Hematopoietic multipotent progenitor cell treated with erythropoietin and hydrocortisone succinate and interleukin-3 and kit ligand, for 15 days (in vitro differentiated cells): ENCODE measurements at places on chromosomes 3 and 15.

DNA sequence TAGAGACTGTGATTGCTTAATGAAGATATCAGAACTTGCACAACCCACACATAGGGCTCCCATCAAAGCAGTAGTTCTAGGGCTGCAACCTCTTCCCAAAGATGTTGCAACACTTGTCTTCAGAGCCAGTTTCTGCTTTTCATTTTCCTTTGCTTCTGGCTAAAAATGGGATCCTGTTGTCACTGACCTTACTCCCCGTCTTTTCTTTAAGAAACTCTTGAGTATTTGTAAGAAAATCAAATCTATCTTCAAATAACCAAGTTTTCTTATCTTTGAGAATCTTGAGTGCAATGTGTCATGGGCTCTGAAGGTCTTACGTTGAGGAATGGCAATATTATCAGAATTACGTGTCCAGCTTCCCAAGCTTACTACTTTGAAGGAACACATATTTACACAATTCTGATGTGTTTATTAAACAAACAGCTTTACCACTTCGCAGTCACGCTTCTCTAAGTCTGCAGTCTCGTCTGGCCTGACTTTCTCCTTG is 24.1 kb downstream of the CACNA1D start:
- DNase-seq: no peak

- no peak for DNase-seq
These were observed 5.7 kb downstream of the NR2F2 start for GRCh38 chr15:96336108-96336595.

- no peak for DNase-seq
These were observed 70.4 kb downstream of the CBLB start for GRCh38 chr3:105798381-105798934.

DNA sequence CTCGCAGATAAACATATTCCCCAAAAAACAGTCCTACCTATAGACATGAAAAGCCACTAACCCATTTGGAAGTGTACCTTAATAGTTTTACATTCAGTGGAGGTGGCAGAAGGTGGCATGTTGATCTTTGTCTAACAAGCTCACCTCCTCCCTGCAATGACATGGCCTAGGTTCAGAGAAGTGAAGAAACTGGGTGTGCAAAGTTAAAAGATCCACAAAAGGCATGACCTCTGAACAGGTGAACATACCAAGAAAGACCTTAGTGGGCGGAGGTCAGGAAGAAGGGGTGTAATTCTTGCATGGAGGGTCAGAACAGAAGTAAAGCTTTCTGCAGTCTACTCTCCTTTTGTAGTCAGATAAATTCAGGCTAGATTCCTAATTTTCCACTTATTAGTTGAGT is 822 bp downstream of the MRPL3 start:
- DNase-seq: peak; percentile 6

DNA sequence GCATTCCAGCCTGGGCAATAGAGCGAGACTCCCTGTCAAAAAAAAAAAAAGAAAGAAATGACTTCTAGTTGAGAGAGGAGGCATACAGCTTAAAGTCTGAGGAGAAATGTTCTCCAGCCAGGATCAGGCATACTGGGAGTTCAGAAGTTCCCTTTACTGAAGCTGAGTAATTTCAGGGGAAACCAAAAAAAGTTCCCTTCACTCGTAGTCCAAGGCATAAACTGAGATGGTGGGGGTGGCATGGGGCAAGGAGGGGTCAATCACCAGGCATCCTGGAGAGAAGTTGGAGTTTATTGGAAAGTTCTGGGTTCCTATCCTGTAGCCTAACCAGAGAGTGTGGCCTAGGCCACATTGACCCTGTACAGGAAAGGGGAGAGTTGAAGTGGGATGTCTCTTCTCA is 5.9 kb downstream of the GPX1 start:
- no peak for DNase-seq

- no peak for DNase-seq
These were observed 60.2 kb downstream of the FBLN2 start for GRCh38 chr3:13608969-13609725.

DNA sequence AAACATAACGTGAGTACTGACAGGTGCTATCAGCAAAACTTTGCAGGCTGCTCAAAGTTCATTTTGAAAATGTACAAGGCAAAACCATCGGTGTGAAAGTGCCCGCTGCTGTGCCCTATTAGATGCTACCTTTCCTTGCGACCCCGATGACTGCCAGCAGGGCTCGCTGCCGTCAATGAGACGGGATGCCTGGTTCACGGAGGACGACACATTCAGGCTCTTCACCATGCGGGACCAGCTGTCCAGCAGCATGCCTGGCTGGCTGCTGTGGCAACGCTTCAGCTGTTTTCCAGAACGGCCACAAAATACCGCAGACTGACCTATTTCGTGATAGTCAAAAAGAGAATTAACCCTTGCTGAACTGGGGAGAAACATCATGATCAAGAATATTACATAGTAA is 92.7 kb upstream of the OCA2 start:
- no peak for DNase-seq

GRCh38 chr3:17238023-17238422 is 353.3 kb downstream of the PLCL2 start:
- DNase-seq: no peak

DNA sequence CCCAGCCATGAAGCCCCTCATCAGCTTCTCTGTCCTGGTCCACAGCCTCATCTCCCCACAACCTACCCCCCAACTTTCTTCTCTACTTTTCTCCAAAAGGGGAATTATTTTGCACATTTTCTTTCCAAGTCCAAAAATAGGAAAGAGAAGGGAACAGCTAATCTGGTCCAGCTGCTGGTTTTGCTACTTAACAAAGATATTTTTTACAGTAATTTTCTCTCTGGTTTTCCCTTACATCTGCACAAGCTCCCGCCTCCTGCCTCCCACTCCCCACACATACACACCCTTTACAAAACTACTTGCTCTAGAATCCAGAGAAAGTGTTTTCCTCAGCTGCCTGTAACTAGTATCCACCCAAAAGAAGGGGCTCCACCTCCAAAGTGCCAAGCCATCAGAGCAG is 177.2 kb downstream of the POLR2M start:
- no peak for DNase-seq

- no peak for DNase-seq
These were observed 76.2 kb upstream of the MRPS22 start for GRCh38 chr3:139267300-139268246.
